ENCODE measurements at places on chromosomes 5 and 9.

DNA sequence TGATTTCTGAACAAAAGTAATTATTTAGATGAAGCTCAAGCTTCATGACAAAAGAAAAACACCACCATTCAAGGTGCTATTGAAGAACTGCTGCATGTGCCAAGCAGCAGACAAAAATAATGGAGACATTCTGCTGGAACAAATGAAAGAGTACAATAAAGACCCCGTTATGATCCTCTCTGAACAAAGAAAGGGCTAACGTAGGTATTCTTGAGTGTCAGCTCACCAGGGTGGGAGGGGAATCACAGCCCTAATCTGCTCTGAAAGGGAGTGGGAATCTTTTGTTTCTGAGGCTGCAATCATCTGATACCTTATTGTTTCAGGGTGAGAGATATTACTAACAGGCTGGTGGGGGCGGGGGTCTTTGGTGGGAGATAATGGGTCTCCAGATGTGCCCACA, 15.4 kb downstream of the CEMIP2 start:
- DNase-seq: no peak

DNA sequence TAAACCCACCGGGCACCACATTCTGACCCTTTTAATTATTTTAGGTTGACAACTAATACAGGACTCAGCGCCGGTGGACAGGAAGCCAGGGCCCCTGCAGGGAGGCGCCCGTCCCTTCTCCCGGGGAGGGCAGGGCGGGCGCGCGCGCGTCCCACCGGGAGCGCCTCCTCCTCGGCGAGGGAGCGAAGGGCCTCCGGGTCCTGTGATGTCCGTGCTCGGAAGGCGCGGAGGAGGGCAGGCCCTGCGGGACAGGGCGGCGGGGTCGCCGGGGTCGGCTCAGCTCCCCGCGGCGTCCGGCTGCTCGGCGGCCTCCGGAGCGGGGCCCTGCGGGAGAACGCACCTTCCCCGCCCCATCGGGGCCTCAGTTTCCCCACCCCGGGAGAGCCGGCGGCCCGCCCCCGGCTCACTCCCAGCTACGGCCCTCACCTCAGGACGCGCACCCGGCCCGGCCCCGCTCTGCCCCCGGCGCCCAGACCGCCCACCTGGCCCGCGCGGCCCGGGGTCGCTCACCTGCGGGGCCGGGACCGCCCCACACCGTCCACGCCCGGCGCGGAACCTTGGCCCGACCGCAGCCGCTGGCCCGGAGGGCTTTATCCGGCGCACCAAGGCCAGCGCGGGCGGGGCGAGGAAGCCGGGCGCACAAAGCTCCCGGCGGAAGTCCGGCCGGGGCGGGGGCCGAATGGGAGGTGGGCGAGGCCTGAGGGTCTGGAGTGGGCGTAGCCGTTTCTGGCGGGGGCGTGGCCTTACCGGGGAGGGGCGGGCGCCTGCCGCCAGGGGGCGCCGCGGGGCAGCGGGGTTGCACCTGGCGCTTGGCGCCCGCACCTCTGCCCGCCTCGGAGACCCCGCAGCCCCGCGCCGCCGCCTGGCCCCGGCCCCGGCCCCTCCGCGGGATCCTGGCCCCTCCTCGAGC, at the start of the genes EXD3 and NOXA1:
TSS of gene EXD3 (minus strand) at position 559 of the 910 bp plus-strand sequence. CDS start 27,805 bp downstream, outside the sequence.
TSS of gene NOXA1 (plus strand) at position 790 of the 910 bp plus-strand sequence. CDS start 137 bp downstream, outside the sequence.
- DNase-seq: peak; percentile 88

- DNase-seq: no peak
Observed at GRCh38 chr5:104295991-104296390, 733.4 kb upstream of the NUDT12 start.

GRCh38 chr5:58938563-58939424, 355.9 kb downstream of the RAB3C start:
- no peak for DNase-seq

DNA sequence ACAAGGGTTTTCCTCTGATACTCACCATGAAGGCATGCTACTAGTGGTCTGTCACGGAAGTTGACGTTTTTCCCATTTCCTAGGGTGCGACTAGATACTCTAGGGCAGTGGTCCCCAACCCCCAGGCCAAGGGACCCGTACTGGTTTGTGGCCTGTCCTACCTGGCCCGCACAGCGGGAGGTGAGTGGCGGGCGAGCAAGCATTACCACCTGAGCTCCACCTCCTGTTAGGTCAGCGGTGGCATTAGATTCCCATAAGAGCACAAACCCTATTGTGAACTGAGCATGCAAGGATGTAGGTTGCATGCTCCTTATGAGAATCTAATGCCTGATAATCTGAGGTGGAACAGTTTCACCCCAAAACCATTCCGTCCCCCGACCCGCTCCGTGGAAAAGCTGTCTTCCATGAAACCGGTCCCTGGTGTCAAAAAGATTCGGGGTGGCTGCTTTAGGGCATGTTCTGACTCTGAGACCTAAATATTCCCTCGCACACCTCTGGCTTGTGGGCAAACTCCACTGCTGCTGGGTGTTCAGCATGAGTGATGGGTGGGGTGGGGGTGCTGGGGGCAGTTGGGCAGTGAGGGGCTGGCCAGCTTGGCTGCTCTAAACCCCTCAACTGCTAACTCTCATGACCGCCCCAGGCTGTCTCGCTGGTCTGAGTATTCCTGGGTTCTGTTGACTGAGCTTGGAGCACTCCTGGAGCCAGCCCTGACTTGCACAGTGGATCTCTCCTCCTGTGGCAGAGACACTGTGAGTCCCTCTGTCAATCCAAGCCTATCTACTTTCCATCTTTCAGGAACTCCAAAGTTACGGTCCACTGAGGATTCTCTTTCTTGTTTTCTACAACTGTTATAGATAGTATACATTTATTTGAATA, 78.3 kb upstream of the NEK6 start:
- DNase-seq: no peak

DNA sequence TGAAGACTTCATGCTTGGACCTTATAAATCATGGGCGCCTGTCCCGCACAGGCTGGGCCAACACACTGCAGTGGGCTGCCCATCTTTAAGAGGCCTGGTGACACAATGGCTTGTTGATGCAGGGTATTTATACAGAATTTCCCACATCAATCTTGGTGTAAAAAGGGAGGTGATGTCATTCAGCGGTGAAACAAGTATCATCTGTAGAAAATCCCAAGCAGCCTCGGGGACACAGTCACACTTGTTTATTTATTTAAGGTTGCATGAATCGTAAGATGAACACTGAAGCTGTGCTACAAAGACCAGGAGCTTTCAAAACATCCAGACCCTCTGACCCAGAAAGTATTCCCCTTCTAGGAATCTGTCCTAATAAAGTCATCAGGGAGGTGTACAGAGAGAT, 40.5 kb downstream of the SMIM23 start:
- DNase-seq: no peak

DNA sequence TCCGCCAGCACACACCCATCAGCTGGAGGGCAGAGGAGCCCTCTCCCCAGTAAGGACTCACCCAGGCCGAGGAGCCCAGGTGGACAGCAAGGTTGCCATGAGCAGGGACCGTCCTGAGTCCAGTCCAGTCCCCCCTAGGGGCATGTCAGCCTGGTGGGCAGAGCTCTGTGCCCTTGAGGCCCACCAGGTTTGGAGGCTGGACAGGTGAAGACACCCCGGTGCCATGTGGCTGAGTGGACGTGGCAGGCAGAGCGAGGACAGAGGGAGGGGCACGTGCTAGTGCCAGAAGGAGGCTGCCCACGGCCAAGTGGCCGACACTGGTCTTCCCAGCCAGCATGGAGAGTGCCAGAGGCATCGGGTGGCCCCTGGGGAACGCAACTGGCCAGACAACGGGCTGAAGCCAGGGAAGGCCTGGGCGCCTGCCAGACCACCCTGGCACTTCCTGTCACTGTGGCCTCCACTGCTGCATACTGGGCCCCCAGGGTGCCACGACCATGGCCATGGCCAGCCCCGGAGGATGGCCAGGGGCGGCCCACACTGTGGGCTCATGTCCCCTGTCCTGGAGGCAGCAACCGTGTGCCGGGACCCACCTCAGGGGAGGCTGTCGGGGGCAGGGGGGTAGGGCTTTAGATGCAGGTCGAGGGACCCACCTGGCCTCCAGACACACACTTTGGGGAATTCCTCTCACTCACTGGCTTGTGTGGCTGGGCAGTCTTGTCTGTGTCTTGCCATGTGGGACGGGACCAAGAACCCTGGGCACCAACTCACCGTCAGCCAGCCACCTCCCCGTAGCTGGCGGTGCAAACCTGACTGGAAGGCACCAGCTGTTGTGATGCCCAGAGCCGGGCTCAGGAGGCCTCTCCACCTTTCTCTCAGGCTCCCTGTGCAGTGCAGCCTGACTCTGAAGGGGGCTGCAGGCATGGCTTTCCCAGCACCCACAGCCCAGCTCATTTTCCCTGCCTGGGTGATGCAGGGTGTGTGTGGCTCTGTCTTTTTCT, 42.3 kb upstream of the LPCAT1 start:
- no peak for DNase-seq

DNA sequence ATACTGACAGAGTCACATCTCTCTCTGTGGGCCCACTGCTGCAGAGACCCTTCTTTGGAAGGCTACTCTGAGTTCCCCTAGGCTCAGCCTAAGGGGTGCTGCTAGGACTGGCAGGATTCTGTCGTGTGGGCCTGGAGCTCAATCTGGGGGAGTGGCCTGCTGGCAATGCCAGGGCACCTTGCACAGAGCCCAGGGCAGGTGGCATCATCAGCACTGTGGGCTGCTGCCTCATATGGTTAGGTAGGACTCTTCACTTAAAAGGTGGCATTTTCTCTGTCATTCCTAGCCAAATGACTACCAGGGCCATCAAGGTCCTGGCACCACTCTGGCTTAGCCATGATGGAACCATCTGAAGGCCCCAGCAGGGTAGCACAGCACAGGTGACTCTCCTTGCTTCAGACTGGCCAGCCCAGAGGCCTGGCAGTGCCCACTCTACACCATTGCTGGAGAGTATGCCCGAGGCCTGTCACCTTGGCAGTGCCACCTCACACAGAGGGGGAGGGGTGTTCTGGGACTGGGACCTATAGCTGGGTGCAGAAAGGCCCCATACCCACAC, 21.9 kb downstream of the PITX1 start:
- no peak for DNase-seq

DNA sequence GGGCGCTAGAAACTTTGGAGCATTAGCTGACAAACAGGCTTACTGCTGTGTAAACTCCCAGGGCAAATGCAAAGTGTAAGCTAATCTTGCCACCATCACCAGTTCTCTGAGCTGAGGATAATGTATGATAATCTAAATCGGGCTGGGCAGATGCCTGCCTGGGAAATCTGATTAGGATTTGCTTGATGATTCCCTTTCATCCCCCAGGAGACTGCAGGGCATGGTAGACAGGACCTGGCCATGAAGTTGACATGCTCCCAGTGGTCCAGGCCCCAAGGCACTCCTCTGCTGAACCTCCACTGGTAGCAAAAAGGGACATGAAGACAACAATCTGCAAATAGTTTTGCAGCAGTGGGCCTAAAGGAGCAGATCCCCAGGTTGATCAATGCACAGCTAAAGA, 317.5 kb downstream of the SPOCK1 start:
- no peak for DNase-seq

DNA sequence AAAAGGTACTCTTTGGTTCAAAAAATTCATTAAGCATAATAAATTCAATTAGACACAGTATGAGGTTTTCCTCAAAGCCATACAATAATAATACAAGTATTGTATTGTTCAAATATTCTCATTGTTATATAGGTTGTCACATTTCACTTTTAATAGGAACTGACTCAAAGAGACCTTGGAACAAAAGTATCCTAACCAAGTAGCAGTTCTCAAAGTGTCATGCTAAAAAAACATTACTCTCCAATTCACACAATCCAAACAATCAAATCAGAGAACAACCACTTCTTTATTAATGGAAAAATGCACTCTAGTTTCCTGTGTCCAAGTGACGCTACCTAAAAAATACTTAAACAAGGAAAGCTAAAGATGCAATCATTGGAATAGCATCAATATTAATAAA, 115.4 kb downstream of the DENND1A start:
- DNase-seq: no peak

All from activated T-helper 1 cell treated with anti-CD3 and anti-CD28 coated beads, Interleukin-2, amount 50 U/mL, for 16 hours (primary cell).